NCI-H1417 (cell line): ENCODE measurements at places on chromosomes 2 and 18.

- no peak for DNase-seq
Measured at GRCh38 chr18:43775591-43775990, 498.3 kb upstream of the SYT4 start.

- DNase-seq = no peak
Measured at GRCh38 chr2:33577084-33577483, 22.0 kb downstream of the FAM98A start.

GRCh38 chr2:156918410-156918809, 339.1 kb upstream of the GALNT5 start:
- DNase-seq = no peak

DNA sequence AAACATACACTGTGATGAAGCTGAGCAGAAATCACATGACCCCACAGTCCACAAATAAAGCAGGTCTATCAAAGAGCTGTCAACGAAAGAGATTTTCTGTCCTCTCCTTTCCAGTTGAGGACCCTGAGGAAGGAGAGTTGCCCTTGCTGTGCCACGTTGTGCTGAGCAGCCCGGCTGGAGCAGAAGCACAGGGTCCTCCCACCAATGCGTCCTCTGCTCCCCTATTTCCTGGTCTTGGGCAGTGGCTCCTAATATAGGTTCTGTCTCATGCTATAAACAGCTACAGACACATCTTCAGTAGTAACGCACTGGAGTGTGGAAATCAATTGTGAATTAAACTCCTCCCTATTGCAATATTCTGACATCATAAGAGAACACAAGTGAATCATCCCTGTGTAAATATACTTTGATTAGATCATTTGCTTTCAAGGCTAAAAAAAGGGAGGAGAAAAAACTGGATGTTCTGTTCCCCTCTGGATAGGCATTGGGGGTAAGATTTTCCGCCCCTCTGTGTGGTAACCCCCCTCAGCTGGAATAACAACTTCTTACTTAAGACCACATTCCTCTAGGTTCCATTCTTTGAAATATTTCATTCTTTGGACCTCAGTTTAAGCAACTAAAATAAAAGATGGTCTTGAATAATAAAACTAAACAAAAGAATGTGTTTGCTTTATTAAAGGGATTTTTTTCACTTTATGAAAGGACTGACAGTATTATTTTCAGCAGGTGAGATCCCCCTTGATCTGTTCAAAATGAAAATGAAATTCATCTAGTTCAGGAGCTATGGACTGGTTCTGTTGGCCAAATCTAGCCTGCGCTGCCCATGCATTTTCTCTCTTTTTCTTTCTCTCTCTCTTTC, 8.3 kb upstream of the RHOB start:
- no peak for DNase-seq

GRCh38 chr2:173940208-173941020, 24.8 kb downstream of the SP3 start:
- no peak for DNase-seq

DNA sequence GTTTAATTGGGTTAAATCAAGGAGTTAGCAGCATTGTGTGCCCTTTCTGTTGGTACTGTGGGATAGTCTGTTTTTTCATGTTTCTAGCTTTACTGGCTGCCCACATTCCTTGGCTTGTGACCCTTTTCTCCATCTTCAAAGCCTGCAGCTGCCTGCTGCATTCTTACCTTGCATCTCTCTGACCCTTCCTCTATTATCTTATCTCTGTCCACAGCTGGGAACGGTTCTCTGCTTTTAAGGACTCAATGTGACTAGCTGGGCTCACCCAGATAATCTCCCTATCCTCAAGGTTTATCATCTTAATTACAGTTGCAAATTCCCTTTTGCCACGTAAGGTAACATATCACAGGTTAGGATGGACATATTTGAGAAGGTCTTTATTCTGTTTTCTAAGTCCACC, 199.7 kb downstream of the KCNS3 start:
- no peak for DNase-seq

GRCh38 chr2:105788670-105789290, 44.1 kb downstream of the NCK2 start:
- DNase-seq = no peak

DNA sequence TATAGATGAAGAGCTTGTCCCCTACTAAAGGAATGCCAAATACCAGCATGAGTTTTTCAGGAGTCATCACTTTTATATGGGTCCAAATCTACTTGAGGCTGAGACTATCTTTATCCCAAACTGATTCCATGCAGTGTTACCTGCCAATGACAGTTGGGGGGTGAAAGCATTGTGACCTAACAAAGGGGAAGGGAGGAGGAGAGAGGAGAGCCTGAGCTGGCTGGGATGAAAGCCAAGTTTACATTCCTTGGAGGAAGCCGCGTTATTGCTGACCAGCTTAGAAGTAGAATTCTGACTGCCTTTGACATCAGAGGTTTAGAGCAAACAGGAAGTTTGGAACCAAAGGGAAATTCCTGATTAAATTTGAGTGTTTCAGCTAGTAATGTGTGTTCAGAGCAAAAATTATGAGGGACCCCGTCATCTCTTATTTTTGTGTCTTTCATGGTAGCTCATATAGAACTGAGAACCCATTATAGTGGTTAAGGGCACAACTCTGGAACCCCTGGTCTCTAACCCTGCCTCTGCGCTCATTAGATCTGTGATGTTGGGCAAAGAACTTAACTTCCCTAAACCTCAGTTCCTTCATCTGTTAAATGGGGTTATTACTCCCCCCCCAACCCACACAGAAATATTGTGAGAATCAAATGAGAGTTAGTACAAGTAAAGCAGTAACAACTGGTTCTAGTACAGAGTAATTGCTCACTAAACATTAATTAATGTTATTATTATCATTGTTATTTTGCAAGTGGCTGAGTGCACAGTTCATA, 199.3 kb upstream of the EPAS1 start:
- DNase-seq = no peak

DNA sequence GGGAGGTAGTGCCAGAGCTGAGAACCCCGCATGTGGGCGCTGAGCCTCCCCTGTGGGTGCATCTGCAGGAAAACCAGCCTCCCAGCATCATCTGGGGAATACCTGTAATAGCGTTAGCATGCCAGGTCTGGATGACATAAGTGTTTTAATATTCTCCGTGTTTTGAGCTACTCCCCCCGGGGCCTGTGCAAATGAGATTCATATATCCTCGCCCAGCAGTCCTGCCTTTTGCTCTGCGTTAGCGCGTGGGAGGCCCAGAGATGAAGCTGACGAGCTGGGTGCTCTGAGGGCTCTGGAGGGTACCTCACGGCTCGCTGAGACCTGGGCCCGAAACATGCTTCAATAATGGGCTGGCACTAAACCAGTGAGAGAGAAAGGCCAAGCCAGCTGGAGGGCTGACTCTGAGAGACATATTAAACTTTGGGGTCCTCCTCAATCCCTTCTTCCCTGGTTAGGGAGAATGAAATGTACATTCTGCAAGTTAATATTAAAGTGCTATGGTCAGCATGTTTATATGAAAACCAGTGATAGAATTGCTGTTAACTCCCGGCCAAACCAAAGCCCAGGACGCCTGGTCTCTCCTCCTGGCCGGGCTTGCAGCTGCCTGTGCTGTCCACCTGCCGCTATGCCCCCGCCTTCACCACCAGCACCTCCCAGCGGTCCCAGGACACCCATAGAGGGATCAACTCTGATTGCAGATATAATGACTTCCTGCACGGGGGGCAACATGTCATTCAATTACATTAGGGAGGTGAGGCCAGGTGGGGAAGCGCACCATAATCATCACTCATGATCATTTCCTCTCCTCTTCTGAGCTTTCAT, 77.0 kb downstream of the EDAR start:
- DNase-seq = no peak
